ENCODE measurements at places on chromosomes 7 and 10. TPM values are rescaled to one million over a fixed set of nuclear protein-coding genes. Genes with fewer than 3 reads are reported as not detected.
A peak's percentile ranks its signal among the peaks of the same experiment; 100 is the strongest.

GRCh38 chr7:102300643-102301221, 14.1 kb downstream of the SH2B2 start:
- H3K27me3 ChIP-seq, result no peaks in the 10 kb centered on the region
- H3K27ac ChIP-seq, result no peak overlapping the region
- H3K4me1 ChIP-seq, result peaks cover 15% of the 10 kb centered on the region
- peak overlapping the region; percentile 18 for H3K4me3 ChIP-seq
- H3K36me3 ChIP-seq, result no peaks in the 10 kb centered on the region

GRCh38 chr7:69095127-69095526, 503.1 kb upstream of the AUTS2 start:
- no peak overlapping the region for H3K27ac ChIP-seq
- H3K4me3 ChIP-seq, result no peak overlapping the region
- H3K36me3 ChIP-seq, result no peaks in the 10 kb centered on the region
- H3K4me1 ChIP-seq, result no peaks in the 10 kb centered on the region
- DNase-seq, result no peak

- H3K4me3 ChIP-seq, result peak overlapping the region; percentile 95
- no peaks in the 10 kb centered on the region for H3K36me3 ChIP-seq
- H3K4me1 ChIP-seq, result peaks cover 63% of the 10 kb centered on the region
- H3K27ac ChIP-seq, result peak overlapping the region; percentile 83
Measured at GRCh38 chr10:73875139-73875475, 752 bp upstream of the CAMK2G start.

DNA sequence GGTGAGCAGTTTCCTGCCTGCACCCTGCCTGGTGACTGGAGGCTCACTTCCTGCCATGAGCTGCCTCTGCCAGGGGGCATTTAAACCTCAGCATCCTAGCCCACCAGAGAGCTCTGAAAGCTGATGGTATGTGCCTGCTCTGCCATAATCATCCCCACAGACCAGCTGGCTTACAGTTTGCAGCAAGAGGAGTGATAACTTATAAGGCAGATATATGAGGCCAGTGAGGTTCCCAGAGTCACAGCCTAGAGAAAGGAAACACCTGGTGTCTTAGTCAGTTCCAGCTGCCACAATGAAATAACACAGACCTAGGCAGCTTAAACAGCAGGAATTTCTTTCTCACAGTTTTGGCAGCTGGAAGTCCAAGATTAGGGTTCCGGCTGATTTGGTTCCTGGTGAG, 232.0 kb downstream of the PAXIP1 start:
- H3K4me1 ChIP-seq, result no peaks in the 10 kb centered on the region
- no peaks in the 10 kb centered on the region for H3K36me3 ChIP-seq
- no peaks in the 10 kb centered on the region for H3K27me3 ChIP-seq
- H3K27ac ChIP-seq, result no peak overlapping the region
- DNase-seq, result no peak

DNA sequence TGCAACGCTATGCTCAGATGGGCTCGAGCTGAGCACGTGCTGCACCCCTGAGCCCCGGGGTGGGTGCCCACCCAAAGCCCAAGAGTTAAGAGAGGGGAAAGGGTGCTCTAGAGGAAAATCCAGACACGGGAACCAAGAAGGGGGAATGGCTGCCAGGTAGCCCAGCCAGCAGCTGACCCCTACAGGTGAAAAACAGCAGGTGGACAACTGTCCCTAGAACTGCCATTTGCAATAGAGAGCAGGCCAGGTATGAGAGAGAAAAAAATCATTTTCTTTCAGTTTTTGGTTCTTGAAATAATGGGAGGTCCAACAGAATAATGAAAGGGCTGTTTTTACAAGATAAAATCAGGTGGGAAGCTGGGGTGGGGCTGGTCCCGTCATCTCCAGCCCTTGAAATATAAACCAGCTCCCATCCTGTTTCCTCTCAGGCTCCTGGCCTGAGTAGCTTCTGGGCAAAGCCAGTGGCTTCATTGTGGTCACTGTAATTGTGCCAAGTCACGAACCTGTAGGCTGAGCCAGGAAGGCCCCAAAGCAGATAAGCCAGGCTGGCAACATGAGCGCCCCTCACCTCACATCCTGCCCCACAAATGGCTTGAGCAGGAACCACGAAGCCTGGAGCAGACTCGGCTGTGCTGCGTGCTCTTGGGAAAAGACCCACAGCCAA, 257.8 kb downstream of the SNX10 start:
- H3K4me1 ChIP-seq, result no peaks in the 10 kb centered on the region
- H3K36me3 ChIP-seq, result no peaks in the 10 kb centered on the region
- H3K27ac ChIP-seq, result no peak overlapping the region
- no peak overlapping the region for H3K4me3 ChIP-seq

- H3K27ac ChIP-seq, result no peak overlapping the region
- peaks cover 32% of the 10 kb centered on the region for H3K36me3 ChIP-seq
- peaks cover 25% of the 10 kb centered on the region for H3K4me1 ChIP-seq
- H3K27me3 ChIP-seq, result no peaks in the 10 kb centered on the region
- no peak overlapping the region for H3K4me3 ChIP-seq
Measured at GRCh38 chr10:71812016-71812912, 38.8 kb downstream of the PSAP start.

- peak overlapping the region; percentile 96 for H3K27ac ChIP-seq
- H3K4me1 ChIP-seq, result peaks cover 18% of the 10 kb centered on the region
- peak overlapping the region; percentile 95 for H3K4me3 ChIP-seq
- no peaks in the 10 kb centered on the region for H3K27me3 ChIP-seq
- DNase-seq, result no peak
Measured at GRCh38 chr10:37975401-37975991, 951 bp downstream of the ZNF25 start.

DNA sequence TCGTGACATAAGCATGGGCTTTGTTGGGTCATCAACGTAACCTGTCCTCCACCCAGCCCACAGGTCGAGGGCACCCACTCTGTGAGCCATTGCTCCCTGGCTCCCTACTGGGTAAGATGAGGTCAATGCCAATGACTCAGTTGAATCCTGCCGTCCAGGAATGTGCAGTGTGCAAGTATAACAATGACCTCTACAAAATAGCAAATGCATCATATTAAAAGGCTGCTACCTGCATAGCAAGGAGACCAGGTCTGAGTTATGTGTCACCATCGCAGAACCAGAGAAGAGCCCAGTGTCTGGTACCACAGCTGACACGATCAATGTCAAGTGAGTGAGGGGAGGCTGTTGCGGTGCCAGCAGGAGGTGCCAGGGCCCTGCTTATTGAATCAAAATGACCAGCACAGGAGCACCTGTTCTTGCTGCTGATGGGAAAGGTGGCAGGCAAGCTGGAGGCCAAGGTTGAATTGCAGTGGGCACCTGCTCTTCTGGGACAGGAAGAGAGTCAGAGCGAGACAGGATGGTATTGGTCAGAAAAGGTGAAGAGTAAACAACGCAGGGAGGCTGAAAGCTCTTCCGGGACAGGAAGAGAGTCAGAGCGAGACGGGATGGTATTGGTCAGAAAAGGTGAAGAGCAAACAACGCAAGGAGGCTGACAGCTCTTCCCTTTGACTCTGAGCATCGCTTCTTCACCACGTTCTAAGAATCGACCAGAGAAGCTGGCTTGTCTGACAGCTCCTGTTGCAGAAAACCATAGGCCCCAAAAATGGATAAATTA, 108.7 kb upstream of the ADAM12 start:
- no peak overlapping the region for H3K27ac ChIP-seq
- DNase-seq, result peak; percentile 88
- no peak overlapping the region for H3K4me3 ChIP-seq
- H3K27me3 ChIP-seq, result no peaks in the 10 kb centered on the region
- no peaks in the 10 kb centered on the region for H3K4me1 ChIP-seq
- no peaks in the 10 kb centered on the region for H3K36me3 ChIP-seq

GRCh38 chr10:93080350-93081046, 6.8 kb downstream of the CYP26A1 start:
- no peaks in the 10 kb centered on the region for H3K4me1 ChIP-seq
- H3K36me3 ChIP-seq, result no peaks in the 10 kb centered on the region
- H3K4me3 ChIP-seq, result no peak overlapping the region
- H3K27me3 ChIP-seq, result no peaks in the 10 kb centered on the region

DNA sequence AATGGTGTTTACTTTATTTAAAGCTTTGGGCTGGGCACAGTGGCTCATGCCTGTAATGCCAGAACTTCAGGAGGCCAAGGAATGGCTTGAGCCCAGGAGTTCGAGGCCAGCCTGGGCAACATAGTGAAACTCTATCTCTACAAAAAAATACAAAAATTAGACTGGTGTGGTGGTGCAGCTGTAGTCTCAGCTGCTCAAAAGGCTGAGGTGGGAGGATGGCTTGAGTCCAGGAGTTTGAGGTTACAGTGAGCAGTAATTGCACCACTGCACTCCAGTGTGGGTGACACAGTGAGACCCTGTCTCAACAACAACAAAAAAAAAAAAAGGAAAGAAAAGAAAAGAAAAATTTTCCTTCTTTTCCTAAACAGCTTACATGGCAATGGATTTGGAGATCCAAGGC, 22.0 kb downstream of the SLC16A9 start:
- H3K36me3 ChIP-seq, result no peaks in the 10 kb centered on the region
- H3K27ac ChIP-seq, result no peak overlapping the region
- no peaks in the 10 kb centered on the region for H3K27me3 ChIP-seq

GRCh38 chr7:12893292-12893691, 205.9 kb downstream of the ARL4A start:
- DNase-seq, result no peak
- no peak overlapping the region for H3K27ac ChIP-seq
- no peak overlapping the region for H3K4me3 ChIP-seq
- no peaks in the 10 kb centered on the region for H3K27me3 ChIP-seq

GRCh38 chr10:90887555-90887954, 15.8 kb downstream of the RPP30 start:
- no peak overlapping the region for H3K27ac ChIP-seq
- no peak for DNase-seq
- no peak overlapping the region for H3K4me3 ChIP-seq
- H3K4me1 ChIP-seq, result no peaks in the 10 kb centered on the region
- H3K27me3 ChIP-seq, result no peaks in the 10 kb centered on the region
- H3K36me3 ChIP-seq, result peaks cover 91% of the 10 kb centered on the region

DNA sequence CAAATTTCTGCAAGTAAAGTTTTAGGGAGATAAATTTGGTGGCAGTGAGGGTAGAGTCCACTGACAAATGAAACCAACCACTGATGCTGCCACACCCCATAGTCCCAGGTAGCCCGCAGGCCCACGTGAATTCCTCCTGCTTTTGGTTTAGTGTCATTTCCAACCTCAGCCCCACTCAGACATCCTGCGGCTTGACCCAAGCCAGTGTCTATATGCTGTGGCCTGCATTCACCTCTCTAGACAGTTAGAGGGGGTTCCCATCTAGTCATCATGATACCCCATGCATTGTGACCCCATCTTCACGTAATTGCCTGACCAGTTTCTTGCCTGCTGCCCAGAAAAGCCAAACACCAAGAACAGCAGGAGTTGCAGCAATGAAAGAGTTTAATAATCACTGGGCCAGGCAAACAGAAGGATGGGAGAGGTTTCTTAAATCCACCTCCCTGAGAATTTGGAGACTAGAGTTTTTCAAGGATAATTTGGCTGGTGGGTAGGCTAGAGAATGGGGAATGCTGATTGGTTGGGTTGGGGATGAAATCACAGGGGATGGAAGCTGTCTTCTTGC, 332.0 kb upstream of the GALNT17 start:
- no peaks in the 10 kb centered on the region for H3K27me3 ChIP-seq
- no peak overlapping the region for H3K4me3 ChIP-seq
- peak; percentile 14 for DNase-seq
- no peak overlapping the region for H3K27ac ChIP-seq
- H3K36me3 ChIP-seq, result no peaks in the 10 kb centered on the region

- H3K4me3 ChIP-seq, result no peak overlapping the region
- DNase-seq, result no peak
- H3K4me1 ChIP-seq, result peaks cover 12% of the 10 kb centered on the region
Measured at GRCh38 chr10:51981731-51982130, 282.3 kb upstream of the CSTF2T start.

DNA sequence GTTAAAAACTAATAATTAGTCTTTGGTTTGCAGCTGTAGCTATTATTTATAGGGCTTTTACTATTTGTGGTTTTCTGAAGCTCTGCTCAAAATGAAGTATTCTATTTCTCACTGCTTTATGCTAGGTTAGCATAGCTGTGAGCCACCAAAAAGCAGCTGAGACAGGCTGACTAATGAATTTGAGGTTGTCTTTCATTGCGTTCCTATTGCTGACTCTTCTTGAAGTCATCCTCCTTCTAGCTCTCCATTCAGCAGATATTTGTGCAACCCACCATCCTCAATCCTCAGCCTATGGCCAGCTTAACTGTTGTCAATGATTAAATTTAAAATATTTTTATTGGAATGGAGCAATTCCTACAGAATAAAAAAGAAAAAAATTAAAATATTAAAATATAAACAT, 2.1 kb upstream of the RALA start:
- H3K4me1 ChIP-seq, result peaks cover 34% of the 10 kb centered on the region
- DNase-seq, result no peak
- no peaks in the 10 kb centered on the region for H3K27me3 ChIP-seq
- H3K36me3 ChIP-seq, result no peaks in the 10 kb centered on the region
- no peak overlapping the region for H3K4me3 ChIP-seq

DNA sequence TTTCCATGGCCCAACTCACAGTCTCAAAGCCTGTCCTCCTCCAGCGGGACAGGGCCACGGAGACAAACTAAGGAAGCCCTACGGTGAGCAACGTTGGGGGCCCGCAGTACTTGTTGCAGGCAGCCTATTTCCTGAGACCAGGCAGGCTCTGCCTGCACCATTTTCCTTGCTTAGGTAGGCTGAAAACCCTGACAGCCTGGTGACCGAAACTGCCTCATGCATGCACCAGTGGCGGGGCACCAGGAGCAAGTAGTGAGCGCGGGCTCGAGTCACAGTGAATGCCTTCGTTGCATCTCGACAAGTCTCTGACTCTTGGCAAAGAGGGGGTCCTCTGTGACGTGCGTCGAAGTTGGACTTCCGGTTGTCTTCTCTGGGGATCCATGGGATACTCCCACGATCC, 23.3 kb upstream of the ZNF273 start:
- H3K36me3 ChIP-seq, result no peaks in the 10 kb centered on the region
- no peak overlapping the region for H3K27ac ChIP-seq
- H3K4me3 ChIP-seq, result no peak overlapping the region
- no peaks in the 10 kb centered on the region for H3K27me3 ChIP-seq
- DNase-seq, result peak; percentile 64

GRCh38 chr10:102537948-102538347, 34.2 kb downstream of the SUFU start:
- H3K27ac ChIP-seq, result no peak overlapping the region
- no peaks in the 10 kb centered on the region for H3K36me3 ChIP-seq
- H3K4me3 ChIP-seq, result no peak overlapping the region
- DNase-seq, result no peak
- no peaks in the 10 kb centered on the region for H3K27me3 ChIP-seq
- no peaks in the 10 kb centered on the region for H3K4me1 ChIP-seq

GRCh38 chr7:93563584-93563983, 10.9 kb downstream of the CALCR start:
- H3K27ac ChIP-seq, result no peak overlapping the region
- no peak for DNase-seq

OR2A12 gene
- total RNA-seq, result not detected

ANKRD61 gene
- not detected for total RNA-seq

GARIN1A gene
- total RNA-seq, result 2.9 TPM

FLNC gene
- 418 TPM for total RNA-seq

ATP6V0A4 gene
- total RNA-seq, result not detected

LIPJ gene
- total RNA-seq, result 0.19 TPM

GNAT3 gene
- total RNA-seq, result not detected

ATP6V1F gene
- total RNA-seq, result 74.3 TPM

PNLIPRP2 gene
- total RNA-seq, result not detected
